ENCODE measurements at places on chromosomes 3 and 15.

DNA sequence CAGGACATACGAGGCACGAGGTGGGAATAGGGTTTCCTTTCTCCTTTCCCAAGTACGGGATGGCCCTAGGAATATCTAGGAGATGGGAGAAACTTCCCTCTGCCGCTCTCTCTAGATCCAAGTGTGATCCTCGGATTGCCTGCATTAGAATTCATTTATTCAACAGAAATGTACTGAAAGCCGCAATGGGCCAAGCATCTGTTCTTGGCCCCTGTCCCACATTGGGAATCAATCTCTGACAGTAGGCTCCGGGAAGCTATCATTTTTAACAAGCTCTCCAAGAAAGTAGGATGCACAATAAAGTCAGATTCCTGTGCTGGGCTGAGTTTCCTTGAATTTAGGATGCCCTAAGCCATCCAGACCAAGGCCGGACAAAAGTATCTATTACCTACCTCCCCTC, 37.2 kb upstream of the CA12 start:
- DNase-seq = no peak

GRCh38 chr15:85542895-85543331, 162.5 kb downstream of the AKAP13 start:
- DNase-seq = peak; percentile 84

GRCh38 chr15:89177116-89177515, 44.3 kb downstream of the RLBP1 start:
- no peak for DNase-seq

DNA sequence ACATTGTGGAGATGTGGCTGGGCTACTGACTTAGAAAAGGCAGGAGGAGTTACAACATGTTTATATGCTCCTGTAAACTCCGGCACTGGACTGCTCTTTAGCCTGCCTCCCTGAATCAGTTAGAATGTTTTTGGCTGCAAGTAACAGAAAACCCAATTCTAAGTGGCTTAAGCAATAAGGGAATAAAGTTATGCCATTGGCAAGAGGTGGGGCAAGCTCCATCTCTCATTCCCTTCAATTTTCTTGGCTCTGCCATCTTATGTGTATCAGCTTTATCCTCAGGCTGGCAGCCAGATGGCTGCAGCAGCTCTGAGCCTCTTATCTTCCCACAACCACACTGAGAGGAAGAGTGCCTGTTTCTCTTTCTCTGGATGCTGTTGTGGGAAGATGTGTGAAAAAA, 22.4 kb upstream of the MEIS2 start:
- DNase-seq = no peak

DNA sequence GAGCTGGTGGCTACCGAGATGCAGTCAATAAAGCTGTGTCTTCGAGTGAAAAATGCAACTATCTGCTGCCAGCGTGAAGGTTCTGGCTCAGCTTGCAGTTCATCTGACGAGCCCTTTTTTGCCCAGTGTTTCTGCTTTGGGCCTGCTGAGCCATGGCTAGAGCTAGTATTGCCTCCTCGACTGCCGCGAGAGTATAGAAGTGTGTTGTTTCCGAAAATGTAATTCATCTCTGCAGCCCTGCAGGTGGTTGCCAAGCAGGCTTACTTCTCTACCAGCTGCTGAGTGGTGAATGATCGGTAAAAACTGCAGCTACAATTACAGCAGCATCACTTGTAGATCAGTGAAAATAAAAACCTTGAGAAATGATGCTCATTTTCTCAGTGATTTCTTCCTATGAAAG, 114.8 kb downstream of the DLG1 start:
- DNase-seq = no peak

DNA sequence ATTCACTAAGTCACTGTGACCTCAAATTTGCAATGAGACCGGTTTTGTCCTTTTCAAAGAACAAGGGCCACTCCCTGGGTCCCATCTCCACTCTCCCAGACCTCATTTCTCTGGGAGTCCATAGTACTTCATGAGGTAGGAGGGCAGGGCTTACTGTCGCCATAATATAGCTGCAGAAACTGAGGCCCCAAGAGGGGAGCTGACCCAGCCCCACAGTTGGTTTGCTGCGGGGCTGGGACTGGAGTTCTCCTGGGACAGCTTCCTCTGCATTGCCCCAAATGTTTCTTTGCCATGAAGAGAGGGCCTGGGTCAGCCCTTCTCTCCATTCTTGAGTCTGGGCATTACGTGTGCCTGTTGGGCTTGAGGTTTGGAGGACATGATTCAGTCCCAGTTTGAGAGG, 60.1 kb downstream of the ITGA11 start:
- no peak for DNase-seq

DNA sequence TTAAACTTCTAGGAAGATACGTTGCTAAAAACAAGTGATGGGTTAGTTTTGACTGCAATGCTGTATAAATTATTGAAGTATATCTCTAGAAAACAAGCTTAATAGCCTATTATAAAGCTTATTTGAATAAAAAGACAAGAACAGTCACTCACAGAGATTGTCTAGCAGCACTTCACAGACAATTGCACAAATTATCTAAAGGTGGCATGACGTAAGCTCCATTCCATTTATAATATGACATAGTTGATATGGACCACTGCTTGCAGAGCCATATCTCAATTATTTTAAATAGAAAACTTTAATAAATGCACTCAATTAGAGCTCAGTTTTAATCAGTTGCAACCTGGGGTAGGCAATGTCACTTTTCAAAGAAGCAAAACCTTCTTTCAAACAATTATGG, 319.9 kb upstream of the GBE1 start:
- DNase-seq = no peak

DNA sequence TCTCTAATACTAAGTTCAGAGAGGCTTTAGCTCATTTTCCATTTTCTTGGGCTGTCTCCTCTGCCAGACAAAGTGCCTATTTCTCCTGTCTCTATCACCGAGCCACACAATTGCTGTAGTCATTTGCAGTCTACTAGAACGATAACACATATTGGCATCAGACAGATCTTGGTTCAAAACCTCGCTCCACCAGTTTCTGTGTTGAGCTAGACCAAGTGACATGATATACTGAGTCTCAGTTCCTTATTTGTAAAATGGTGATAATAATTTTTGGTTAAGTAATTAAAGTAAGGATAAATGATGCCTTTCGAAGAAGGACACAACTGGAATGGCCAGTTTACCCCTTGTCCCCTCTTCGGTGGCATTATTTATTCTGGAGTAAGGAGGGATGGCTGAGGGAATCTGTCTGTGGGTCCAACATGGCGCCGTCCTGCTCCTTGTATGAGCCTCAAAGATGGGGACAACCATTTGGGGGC, 398 bp upstream of the RAB7A start:
- no peak for DNase-seq

GRCh38 chr15:79978260-79978654, 7.3 kb upstream of the BCL2A1 start:
- DNase-seq = no peak

- no peak for DNase-seq
Observed at GRCh38 chr3:188006726-188007393, 147.1 kb upstream of the LPP start.

GRCh38 chr3:14299767-14300166, 102.6 kb upstream of the SLC6A6 start:
- no peak for DNase-seq

GRCh38 chr3:150703299-150703755, 393 bp downstream of the ERICH6 start:
- peak; percentile 36 for DNase-seq

GRCh38 chr15:25879438-25879837, 16.3 kb upstream of the ATP10A start:
- no peak for DNase-seq

DNA sequence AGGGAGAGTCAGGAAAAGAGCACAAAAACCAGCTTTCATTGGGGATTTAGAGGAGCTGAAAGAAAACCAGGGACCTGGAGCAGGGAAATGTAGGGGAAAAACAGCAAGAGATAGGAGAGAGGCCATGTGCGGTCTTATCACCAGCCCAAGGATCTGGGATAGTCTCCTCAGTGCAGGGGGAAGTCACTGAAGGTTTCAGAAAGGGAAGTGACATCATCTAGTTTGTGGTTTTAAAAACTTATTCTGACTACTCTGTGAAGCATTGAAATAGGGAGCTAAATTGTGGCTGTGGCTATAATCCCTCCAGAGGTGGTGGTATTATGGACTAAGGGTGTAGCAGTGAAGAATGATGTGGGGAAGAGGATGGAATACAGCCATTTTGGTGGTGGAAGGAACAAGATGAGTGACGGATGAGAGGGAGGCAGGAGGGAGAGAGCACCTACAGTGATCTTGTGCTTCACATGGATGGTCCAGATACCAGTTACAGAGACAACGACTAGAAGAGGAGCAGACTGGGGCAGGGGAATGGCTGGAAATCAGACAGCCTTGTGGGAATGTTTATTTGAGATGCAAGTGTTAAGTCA, 72.7 kb downstream of the HMG20A start:
- peak; percentile 51 for DNase-seq

- no peak for DNase-seq
Observed at GRCh38 chr3:5766848-5767247, 579.3 kb downstream of the EDEM1 start.

GRCh38 chr3:42901073-42901415, 4.9 kb upstream of the ZNF662 start:
- DNase-seq = peak; percentile 55

- no peak for DNase-seq
Observed at GRCh38 chr3:126135406-126136076, 44.8 kb downstream of the ALDH1L1 start.

All from activated CD4-positive, alpha-beta T cell treated with anti-CD3 and anti-CD28 coated beads, Interleukin-10, Interleukin-2, amounts not matched to agents 100 ng/mL and 50 ng/mL, durations not matched to agents 16 hours and 8 hours (primary cell).